ENCODE measurements at places on chromosomes 3 and 15.

DNA sequence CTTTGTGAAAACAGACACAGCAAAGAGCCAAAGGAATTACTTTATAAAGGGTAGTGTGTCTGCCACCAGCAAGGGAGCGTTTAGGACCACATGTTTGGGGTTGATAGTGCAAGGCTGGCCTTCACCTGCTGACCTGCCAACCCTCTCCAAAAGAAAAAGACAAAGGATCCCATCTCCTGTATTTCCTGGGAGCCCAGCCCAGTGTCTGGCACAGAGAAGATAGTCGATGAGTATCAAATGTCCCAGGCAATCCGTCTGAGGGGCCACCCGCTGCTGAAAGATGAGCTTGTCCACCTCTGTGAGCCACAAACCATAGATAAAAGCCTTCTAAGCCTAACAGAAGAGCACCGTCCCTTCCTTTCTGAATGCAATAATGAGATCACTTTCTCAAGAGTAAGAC lies 154.8 kb upstream of the CTNNB1 start:
- no peak for DNase-seq

DNA sequence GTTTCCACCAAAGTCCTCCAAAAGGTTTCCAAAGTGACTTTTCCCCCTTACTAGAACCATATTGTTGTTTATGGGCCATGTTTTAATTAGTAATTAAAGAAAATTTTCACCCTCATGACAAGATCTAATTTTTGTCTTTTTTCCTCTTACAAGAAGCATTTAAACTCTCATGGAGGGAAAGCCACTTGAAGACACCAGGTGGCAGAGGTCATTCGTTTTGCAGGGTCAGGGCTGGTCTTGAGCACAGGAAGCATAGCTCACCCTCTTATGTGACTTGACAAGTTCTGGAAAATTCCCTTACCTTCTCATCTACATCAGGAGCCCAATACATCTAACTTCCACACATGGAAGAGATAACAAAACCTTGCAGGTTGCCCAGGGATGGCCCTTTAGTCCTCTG lies 163.7 kb downstream of the GREM1 start:
- no peak for DNase-seq

- DNase-seq, result no peak
Observed at GRCh38 chr15:72966641-72967040, 85.6 kb upstream of the NEO1 start.

GRCh38 chr3:129009266-129009665 lies 8.2 kb downstream of the EFCC1 start:
- no peak for DNase-seq

DNA sequence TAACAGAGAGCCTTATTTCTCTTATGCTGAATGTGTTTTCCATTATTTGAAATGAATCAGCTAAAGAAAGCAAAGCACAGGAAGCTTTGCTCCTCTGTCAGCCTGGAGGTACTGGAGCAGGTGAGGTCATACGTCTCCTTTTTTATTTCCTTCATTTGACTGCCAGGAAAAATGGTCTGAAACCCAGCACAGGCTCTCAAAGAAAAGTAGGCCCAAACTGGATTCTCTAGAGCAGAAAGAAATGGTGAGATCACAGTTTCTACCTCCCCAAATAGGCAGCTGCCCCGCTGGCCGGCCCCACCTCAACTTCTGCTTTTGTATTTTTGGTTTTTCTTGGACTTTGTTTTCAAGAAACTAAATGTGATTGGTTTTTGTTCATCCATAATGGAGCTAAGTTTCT lies 95.1 kb downstream of the RPL39L start:
- no peak for DNase-seq

DNA sequence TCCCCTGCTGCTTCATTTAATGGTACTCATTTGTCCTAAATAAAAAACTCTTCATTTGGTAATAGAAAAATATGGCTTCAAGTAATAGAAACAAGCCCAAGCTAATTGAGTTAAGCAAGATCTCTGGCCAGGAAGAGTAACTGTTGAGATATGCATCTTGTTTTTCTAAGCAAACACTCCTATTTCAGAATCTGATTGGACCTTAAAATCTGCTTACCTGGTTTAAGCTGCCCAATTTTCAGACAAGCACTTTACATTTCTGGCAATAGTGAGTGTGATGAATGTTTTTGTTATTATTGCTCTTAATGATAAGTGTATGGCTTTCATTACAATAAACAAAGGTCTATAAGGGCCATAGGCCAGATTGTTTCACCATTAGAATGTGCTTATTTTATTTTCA lies 86.2 kb downstream of the CMSS1 start:
- DNase-seq, result no peak

- DNase-seq, result no peak
Observed at GRCh38 chr3:43892061-43892460, 201.3 kb downstream of the ABHD5 start.

Measured in NCI-H2081 treated with DMSO at 0.1 percent for 48 hours (cell line).